Effector memory CD4-positive, alpha-beta T cell (primary cell): ENCODE measurements at places on chromosomes 2 and 18.

DNA sequence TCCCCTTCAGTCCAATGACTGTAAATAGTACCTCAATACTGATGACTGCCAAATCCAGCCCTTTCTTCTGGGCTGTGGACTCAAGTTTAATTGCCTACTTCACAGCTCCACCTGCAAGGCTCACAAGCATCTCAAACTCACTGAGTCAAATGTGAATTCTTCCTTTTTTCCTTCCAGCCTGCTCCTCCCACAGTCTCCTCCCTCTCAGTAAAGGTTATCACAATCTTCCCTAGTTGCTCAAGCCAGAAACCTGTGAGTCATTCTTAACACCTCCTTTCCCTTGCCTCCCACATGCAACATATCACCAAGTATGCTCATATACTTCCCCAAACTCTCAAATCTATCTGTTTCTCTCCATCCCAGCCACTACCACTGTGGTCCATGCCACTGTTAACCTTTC is 3.7 kb upstream of the MFSD6 start:
- H3K36me3 ChIP-seq: no peaks in the 10 kb centered on the region
- H3K27me3 ChIP-seq: no peaks in the 10 kb centered on the region
- H3K4me1 ChIP-seq: peaks cover 7% of the 10 kb centered on the region
- no peak overlapping the region for H3K4me3 ChIP-seq
- no peak for DNase-seq
- H3K27ac ChIP-seq: no peak overlapping the region

DNA sequence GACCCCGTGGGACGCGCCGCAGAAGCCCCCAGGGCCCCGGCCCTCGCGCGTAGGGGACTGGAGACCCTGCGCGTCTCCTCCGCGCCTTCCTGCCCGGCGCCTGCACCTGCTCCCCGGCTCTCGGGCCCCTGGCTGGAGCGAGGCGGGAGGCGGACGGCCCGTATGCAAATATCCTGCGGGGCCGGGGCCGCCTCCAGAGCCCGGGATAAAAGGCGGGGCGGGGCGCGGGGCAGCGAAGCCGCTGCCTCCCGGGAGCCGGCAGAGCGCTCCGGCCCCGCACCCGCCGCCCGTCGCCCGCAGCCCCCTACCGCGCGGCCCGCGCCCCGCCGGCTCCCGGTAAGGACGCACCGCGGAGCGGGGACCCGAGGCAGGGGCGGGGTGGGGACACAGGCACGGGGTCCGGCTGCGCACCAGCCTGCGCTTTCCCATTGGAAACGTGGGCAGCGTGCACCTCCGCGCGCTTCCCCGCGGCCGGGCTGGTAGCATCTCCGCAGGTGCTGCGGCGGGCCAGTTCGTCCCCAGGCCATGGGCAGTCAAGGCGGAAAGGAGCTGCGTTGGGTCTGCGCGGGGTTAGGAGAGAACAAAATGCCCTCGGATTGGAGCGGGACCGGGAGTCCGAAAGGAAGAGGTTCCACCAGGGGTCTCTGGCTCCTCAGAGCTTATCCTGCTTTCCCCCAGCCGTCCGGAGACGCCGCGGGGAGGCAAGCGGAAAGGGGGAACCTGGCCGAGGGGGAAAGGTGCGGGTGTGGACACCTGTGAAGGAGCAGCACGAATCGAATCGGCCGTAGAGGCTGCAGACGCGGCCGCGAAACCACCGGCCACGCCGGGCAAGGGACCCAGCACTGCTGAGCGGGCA is at the start of gene ATP6V1C2:
TSS of gene ATP6V1C2 (plus strand) at position 235 of the 856 bp plus-strand sequence. CDS start 1,220 bp downstream, outside the sequence.
- H3K4me1 ChIP-seq: peaks cover 4% of the 10 kb centered on the region
- DNase-seq: no peak
- no peak within 1 kb of the TSS for H3K27ac ChIP-seq

DNA sequence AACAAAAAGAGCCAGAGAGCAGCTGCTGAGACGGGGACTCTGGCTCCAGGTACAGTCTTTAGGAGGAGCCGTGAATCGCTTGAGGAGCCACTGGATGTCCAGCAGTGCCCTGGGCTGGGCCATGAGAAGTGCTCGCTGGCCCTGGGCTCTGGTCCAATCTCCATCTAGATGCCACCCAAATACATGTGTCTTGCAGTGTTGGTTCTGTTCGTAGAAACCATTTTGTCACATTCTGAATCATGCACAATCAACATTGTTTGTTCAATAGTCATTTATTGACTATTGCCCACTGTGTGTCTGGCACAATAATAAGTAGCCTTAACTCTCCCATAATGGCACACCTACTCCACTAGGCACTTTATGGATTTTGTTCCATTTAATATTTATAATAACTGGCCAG is 26.1 kb downstream of the TYMS start:
- DNase-seq: no peak
- H3K27ac ChIP-seq: no peak overlapping the region
- no peaks in the 10 kb centered on the region for H3K27me3 ChIP-seq
- H3K4me3 ChIP-seq: no peak overlapping the region
- peaks cover 11% of the 10 kb centered on the region for H3K36me3 ChIP-seq

DNA sequence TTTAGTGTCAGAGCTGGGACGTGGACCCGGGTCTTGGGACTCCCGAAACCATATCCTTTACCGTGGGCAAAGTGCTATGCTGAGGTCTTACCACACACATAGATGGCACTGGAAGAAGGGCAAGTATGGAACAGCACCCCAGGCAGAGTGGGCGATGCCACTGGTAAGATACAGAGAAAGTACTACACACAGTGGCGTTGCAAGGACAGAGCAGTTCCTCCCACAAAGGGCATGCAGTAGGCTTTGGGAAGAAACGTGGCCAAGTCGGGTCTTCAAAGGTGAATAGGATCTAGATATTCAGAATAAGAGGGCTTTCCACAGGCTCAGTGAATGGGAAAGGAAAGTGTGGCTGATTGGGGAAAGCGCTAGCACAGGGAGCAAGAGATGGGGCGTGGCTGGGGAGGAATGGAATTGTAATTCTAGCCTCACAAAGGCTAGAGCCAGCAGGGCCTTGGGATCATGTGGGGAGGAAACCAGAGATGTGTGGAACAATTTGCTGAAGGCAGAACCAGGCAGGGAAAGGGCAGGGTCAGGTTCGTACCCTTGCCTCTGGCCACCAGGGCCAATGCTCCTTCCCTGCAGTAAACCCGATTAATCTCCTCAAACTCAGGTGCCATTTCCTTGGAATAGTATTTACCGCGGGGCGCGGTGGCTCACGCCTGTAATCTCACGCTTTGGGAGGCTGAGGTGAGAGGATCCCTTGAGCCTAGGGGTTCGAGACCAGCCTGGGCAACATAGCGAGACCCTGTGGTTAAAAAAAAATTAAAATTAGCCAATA is 36.0 kb downstream of the PCBP1 start:
- no peaks in the 10 kb centered on the region for H3K36me3 ChIP-seq
- H3K27me3 ChIP-seq: no peaks in the 10 kb centered on the region
- H3K4me1 ChIP-seq: peaks cover 40% of the 10 kb centered on the region
- H3K4me3 ChIP-seq: peak overlapping the region; percentile 66
- peak overlapping the region; percentile 99 for H3K27ac ChIP-seq
- no peak for DNase-seq
